ENCODE measurements at places on chromosomes 1 and 21.
A peak's percentile ranks its signal among the peaks of the same experiment; 100 is the strongest.

DNA sequence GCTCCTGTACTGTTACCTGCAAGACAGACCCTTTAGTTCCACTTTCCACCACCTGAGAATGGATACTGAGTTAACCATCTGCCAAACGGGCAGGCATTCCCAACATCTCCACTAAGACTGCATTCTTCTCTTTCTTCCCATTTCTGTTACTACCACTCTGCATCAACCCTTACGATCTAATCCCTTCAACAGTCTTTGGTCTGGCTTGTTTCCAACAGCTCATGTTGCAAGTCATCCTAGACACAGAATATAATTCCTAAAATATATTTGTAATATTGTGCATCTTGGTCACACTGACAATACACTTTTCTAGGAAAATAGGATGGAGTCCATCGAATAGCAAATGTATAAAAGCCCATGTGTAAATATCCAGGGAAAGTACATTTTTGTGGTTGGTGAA is 166.7 kb downstream of the SIPA1L2 start:
- no peak for DNase-seq

DNA sequence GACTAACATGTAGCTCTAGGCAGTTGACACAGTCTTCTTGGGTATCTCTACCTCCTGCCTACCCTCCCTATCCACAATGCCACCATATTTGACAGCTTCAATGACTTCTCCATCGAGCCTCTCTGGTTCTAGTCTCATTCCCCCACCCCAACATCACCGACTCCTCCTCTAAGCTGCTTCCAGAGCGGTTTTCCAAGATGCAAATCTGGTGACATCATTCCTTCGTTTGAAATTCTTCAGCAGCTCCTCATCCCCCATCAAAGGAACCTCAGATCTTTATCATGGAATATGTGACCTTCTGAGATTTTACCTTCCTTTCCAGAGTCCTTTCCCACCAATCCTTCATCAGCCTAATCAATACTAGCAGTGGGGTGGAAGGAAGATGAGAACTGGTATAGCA is 352.4 kb upstream of the RUNX1 start:
- DNase-seq: no peak

DNA sequence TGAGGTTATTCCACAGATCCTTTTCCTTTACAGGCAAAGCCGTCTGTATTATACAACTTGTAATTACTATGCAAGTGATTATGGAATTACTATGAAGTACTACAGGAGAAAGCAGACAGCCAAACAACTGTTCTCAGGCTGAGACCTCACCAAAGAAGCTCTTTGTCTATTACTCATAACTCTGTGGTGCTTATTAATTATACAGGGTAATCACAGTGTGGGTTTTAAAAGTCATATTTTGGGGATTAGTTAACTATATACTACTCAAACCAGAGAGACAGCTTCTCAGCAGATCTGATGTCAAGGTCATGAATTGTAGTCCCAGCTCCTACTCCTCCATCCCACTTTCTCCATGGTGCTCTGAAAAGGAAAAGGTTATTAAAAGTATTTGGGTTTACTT is 49.6 kb downstream of the CTTNBP2NL start:
- no peak for DNase-seq

- DNase-seq: no peak
These were observed 58.7 kb upstream of the STUM start for GRCh38 chr1:226489718-226490425.

DNA sequence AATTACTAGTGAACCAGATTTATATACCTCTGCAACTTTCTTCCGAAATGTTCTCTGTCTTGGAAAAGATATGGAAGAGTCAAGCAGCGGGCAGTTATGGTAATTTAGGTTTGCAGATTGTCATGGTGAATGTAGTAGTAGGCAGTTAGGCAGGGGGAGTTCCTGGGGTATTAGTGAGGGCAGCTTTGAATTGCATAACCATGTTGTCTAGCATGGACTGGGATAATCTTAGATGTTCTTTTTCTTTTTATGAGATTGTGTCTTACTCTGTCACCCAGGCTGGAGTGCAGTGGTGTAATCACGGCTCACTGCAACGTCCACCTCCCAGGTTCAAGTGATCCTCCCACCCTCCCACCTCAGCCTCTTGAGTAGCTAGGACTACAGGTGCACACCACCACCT is 25.0 kb downstream of the MACF1 start:
- no peak for DNase-seq

GRCh38 chr1:1892763-1893120 is 1.9 kb upstream of the GNB1 start:
- DNase-seq: no peak

DNA sequence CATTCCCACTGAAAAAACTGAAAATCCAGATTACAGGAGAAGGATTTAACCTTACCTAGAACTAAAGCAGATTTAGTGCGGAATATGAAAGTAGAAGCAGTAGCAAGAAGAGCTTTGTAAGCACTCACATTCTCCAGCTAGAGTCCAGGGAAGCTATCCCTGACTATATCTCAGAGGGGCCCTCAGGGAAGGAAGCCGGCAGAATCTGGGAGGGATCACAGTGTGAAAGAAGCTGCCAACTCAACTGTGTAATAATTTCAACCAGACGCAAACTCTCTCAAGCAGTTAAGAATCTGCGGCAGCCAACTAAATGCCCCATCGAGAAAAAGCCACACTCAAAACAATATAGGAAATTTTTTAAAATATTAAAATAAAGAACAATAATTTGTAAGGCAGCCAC is 163.8 kb downstream of the EIF4G3 start:
- no peak for DNase-seq

DNA sequence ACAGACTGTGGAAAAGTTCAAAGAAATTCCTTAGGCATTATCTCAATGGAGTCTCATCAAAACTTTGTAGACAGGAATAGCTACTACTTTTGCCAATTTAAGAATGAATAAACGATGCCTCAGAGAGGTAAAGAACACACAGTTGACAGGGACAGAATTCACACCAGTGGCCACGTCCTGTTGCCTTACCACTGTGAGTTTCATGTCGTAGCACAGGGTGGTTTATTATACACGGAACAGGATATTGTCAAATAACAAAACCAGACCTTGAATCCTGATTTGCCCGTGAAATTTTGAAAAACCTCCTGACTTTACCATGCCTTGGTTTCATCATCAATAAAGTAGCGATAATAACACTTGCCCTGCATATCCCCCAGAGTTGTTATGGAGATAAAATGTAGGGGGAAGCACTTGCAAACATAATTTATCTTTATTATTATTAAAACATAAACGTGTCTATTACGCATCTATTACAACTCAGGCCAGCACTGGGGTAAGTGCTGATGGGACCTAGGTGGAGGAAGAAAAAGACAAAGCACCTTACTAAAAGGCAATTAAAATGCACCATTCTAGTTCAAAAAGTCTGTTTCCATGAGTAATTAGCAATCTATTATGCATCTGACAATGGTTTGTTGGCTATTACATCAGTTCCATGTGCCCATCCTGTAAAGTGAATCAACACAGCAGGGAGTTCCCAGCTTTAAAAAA is 408.1 kb upstream of the RUNX1 start:
- DNase-seq: no peak

DNA sequence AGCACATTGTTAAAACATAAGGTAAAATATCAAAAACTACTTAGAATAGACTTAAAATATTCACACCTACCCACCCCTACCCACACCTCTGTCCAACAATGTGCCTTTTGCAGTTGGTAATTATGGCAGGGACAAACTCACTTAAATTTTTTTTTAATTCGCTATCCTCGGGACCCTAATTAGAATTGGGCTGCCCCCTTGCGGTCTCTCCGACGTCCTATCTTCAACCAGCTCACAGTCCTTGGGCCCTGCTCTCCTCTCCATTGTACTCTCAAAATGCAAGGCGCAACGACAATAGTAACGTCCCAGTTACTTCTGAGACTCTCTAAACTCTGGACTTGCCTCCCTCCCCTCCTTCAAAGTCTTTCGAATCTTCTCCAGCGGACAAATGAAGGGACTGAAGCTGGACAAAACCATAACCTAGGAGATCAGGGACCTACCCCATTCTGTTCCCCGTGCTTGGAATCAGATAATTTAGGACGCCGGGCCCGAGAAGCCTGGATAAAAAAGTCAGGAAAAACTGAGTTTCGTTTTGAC is 1.1 kb upstream of the CIART start:
- DNase-seq: peak; percentile 69

DNA sequence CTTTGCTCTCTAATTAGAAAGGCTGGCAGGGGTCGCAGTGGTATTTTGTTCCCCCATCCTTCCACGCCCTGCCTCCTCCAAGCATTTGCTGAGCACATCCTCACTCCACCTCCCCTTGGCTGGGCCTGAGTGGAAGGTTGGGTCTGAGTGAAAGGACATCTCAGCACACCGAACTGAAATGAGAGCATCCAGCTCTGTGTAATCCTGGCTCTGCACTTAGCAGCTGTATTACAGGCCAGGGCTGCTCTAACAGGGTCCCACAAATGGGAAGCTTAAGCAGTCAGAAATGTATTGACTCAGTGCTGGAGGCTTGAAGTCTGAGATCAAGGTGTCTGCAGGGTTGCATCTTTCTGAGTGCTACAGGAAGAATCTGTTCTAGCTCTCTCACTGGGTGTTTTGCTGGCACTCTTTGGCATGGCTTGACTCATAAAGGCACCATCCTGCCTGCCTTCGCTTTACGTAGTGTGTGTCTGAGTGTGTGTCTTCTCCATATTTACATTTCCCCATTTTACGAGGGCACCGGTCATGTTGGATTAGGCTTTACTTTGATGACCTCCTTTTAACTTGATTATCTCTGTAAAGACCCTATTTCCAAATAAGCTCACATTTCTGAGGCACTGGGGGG is 48.5 kb upstream of the IGSF21 start:
- DNase-seq: no peak

- DNase-seq: no peak
These were observed 60.1 kb downstream of the OPTC start for GRCh38 chr1:203554071-203554470.

DNA sequence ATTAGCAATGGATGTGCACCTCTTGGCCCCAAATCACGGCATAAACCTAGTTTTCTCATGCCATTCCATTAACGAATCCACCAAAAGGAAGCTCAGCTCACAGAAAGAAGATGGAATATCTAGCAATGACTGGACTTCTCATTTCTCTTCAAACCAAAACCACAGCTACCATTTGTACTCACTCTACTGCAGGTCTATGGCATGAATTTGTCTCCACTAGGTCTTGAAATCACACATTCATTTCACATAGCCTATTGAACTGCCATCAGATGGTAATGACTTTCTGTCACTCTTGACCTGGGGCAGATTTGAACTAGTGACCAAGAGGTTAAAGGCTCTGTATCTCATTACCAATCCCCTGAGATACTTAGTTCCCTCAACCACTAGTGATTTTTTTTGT is 382.7 kb downstream of the DPYD start:
- no peak for DNase-seq

DNA sequence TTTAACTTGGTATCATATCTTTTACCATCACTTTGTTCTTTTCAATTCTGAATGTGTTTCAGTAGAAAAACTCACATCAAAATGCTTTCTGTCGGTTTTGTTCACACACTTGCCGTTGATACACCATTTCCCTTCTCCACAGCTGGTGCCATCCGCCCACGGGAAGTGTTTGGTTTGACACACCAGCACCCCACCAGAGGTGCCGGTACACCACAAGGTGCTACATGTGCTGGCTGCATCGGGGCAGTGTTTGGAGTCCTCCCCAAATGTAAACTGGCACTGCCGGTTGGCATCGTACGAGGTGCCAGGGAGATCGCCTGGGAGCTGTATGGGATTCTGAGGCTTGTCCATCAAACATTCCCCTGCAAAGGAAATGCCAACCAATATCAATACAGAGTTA is 5.0 kb downstream of the ADAMTS1 start:
- DNase-seq: no peak

DNA sequence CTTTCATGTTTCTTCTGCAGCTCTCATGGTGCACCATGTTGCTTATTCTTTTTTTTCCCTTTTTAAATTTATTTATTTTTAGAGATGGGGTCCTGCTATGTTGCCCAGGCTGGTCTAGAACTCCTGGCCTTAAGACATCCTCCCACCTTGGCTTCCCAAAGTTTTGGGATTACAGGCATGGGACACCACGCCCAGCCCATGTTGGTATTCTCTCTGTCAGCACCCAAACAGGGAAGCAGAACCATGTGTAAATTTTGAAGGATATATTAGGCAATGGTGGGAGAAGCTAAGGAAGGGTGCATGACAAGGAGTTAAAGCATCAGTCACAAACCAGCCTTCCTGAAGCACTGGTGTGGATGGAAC is 39.6 kb upstream of the ENAH start:
- DNase-seq: no peak

DNA sequence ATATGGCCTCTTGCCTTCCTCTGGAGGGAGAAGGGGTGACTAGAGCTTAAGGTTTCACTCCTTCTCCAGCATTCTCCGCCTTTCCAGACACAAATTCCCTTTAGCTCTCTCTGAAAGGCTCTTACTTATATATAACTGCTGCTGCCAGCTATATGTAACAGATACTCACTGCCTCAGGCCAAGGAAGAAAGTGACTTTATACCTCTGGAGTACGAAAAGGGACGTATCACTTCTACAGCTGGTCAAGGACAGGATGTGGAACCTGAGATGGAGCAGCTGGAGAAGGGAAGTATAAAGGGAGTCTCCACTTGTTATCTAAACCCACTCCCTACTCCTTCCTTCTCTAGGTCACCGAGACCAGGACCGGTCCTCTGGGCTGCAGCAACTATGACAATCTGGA is 102.4 kb downstream of the BRINP2 start:
- no peak for DNase-seq

DNA sequence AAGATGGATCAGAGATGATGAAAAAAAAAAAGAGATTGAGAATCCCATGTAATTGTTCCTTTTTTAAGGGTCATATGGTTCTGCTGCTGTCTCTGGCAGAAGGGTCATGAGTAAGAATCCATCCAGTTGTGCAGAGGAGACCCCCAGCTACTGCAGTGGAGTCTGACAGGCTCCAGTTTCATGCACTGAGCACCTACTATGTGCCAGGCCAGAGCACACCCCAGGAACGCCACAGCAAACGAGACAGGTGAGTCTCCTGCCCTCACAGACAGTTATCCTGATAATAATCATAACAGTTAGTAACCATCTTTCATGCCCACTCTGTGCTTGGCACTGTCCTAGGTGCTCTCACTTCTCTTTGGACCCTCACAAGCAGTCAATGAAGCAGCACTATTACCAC is 420.0 kb downstream of the MATN1 start:
- no peak for DNase-seq

- no peak for DNase-seq
These were observed 26.3 kb upstream of the PALMD start for GRCh38 chr1:99619583-99619982.

DNA sequence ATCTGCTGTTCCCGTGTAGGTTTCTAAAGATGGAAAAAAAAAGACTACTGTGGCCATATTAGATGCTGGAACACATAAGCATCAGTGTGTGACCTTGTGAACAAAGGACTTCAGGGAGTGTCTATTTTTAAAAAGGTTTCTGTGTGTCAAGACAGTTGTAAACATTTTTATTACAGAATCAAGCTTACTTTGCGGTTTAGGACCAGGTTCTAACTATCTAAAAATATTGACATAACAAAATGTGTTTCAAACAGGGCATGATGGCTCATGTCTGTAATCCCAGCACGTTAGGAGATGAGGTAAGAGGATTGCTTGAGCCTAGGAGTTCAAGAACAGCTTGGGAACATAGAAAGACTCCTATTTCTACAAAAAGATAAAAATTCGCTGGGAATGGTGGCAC is 7.1 kb upstream of the DDI2 start:
- no peak for DNase-seq
